ENCODE measurements at places on chromosomes 11 and 22.

DNA sequence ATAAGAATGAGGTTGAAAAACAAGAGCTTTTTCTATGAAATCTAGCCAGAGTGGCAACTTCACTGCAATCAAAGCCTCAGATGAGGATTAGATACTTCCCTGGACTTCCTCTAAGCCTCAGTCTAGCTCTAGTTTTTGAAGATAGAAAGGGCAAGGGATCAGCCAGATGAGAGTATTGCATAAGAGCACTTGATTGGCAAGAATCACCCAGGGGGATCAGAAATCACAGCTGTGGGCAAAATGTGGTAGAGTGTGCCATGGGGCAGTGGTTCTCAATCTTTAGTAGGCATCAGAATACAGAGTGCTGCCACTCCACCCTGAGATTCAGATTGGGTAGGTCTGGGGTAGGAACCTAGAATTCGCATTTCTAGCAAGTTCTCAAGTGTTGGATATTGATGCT is 82.4 kb downstream of the EXT2 start:
- DNase-seq: no peak

DNA sequence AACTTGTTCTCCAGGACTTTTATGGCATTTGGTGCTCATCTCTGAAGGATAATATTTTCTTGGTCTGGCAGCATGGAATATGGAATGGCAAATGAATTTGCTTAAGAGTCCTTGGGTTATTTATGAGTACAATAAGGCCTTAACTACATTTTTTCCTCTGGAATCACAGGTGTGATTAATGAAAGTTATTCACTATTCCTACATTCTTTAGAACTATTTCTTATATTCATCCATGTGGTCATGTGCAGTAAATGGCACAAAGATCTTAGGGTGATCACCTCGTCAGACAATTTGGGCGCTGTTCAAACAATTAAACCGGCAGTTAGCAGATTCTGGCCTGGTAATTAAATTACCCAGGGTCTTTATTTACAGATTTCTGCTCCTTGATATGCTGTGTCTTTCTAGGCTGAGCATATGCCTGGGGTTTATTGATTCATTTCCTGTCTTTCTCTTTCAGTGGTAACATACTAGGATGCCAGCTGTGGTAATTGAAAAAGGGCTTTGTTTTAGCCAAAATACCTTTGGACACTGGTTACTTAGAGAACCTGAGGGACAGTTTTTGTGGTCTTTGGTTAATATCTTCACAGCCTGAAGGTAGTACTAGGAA is 31.6 kb downstream of the SIK2 start:
- no peak for DNase-seq

- no peak for DNase-seq
These were observed 41.5 kb downstream of the CADM1 start for GRCh38 chr11:115462757-115463156.

GRCh38 chr11:17511571-17511970 is 32.6 kb downstream of the USH1C start:
- DNase-seq: no peak

DNA sequence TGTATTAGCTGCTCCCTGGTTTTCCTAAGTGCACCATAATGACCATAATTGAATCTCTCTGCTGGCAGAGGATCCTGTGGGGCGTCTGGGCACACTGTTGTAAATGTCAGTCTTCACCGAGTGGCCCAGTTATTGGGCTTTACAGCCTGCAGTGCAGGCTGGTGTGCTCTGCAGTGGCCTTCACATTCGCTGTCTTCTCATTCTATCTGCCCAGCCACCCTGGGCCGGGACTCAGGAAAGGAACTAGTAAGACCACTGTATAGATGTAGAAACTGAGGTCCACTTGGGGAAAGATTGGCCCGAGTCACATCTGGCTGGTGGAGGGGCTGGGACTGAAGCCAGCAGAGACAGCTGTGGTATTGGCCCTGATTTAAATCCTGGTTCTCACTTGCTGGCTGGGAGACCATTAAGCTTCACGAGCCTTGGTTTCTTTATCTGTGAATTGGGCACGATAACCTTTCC is 49.3 kb downstream of the TSPAN18 start:
- no peak for DNase-seq

GRCh38 chr11:6547177-6547576 is 50.1 kb downstream of the DNHD1 start:
- DNase-seq: no peak

- no peak for DNase-seq
These were observed 113.6 kb downstream of the BARX2 start for GRCh38 chr11:129489249-129489648.

- no peak for DNase-seq
These were observed 53.1 kb upstream of the ELF5 start for GRCh38 chr11:34566736-34567135.

- no peak for DNase-seq
These were observed 28.6 kb downstream of the CAPN1 start for GRCh38 chr11:65210361-65210731.

- peak; percentile 52 for DNase-seq
These were observed 9.1 kb downstream of the SLC3A2 start for GRCh38 chr11:62889484-62890437.

DNA sequence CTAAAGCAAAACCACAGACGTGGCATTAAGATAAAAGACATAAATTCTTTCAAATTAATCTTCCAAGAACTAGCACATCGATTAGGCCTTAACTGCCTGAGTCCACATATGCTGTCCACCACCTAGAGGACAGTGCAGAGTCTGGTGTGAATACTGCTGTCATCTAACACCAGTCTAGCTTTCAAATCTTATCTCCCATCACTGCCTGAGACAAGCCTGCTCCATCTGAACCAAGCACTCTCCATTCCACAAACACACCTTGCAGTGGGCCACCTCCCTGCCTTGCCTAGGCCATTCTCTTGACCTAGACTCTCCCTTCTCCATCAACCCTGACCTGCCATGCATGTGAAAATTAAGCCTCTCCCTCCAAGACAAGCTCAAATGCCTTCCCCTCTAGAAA is 129.5 kb upstream of the PITPNB start:
- no peak for DNase-seq

DNA sequence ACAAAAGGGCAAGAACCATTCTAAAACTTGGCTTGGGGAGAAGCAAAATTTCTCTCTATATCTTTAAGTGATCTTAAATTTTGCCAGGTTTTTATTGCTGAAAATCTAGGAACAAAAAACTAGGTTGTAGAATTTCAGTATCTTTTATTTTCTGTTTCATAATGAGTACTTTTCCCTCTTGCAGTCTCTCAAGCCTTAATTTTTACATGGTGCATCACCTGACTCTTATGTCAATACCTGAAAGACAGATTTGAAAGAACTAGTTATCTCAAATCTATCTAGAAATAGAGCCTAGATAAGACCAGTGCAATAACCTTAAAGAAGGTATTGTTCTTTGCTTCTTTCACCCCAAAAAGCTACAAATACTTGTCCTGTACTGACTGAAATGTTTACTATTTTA is 122.1 kb downstream of the TRIM44 start:
- DNase-seq: no peak

- no peak for DNase-seq
These were observed 164.4 kb downstream of the TEAD1 start for GRCh38 chr11:12838463-12839123.

DNA sequence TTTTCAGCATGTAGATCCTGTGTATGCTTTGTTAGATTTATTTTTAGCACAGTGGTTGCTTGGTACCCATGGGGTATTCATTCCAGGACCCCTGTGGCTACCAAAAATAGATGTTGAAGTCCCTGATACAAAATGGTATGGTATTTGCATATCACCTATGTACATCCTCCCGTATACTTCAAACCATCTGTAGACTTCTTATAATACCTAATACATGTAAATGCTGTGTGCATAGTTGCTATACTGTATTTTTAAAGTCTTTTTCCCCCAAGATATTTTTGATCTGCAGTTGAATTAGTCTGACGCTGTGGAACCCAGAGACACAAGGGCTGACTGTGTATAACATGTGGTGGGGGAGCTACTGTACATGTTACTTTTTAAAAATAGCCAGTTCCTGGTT is 101.1 kb downstream of the ATXN10 start:
- DNase-seq: no peak

- no peak for DNase-seq
These were observed 15.1 kb downstream of the ADM start for GRCh38 chr11:10319702-10320558.

DNA sequence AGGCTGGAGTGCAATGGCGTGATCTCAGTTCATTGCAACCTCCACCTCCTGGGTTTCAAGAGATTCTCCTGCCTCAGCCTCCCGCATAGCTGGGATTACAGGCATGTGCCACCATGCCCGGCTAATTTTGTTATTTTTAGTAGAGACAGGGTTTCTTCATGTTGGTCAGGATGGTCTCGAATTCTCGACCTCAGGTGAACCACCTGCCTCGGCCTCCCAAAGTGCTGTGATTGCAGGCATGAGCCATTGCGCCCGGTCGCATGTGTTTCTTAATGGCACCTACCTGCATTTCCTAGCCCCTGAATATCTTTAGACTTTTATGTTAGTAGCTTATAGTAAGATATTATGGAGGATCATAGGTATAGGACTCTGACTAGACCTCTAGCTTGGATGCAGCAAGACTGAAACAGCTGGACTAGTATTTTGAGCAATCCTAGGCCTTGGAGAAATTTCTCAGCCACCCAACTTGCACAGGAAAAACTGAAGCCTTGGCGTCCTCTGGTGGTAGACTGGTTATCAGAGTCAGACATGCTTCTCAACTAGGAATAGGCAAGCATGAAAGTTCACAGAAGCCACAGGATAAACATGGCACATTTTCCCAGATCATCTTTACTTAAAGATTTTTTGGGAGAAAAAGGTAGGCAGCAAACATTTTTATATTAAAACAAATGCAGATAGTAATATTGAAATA is 22.7 kb upstream of the C1QTNF4 start:
- DNase-seq: no peak
